Renal cortex interstitium (tissue), 15 donors: ENCODE measurements at places on chromosomes 3 and 15. TPM values are rescaled to one million over a fixed set of nuclear protein-coding genes. Genes with fewer than 3 reads are reported as not detected.

Gene LPP
- 28.6 TPM for polyA plus RNA-seq

DNA sequence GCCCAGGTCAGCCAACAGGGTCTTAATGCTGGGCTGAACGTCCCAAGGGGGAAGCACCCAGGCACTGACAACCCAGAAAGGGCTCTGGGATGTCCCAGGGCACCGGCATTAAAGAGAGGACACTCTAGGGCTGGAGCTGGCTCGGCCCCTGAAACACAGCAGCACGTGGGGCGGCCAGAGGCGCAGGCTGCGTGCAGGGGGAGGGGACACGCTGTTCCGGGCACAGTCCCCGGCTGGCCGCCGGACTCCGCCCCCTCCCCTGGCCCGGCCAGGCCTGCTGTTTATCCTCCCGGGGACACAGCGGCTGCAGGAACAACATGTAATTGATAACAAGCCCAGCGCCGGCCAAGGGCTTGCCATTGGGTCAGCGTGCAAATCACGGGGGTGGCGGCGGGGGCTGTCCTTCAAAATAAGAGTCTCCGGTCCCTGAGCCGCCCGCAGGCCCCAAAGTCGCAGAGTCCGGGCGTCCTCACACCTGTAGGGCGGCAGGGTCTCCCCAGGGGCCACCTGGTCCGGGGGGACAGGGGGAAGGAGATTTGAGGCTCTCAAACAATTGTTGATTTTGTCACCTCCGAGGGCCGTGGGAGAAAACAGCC, 1.3 kb downstream of the KLF15 start:
- DNase-seq: peak; percentile 60

DNA sequence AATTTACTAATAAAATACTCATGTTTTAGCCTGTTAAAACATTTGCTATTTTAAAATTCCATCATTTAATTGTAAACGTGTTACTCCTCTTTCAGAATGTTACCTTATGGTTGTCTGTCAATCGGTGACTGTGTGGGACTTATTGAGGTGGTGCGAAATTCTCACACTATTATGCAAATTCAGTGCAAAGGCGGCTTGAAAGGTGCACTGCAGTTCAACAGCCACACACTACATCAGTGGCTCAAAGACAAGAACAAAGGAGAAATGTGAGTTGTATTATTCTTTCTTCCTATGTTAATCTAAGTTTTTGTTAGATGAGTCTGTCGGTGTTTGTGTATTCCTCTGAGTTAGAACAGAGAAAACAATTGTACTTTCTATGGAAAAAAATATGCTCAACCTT, 21.7 kb downstream of the KCNMB3 start:
- DNase-seq: no peak

GRCh38 chr15:44968475-44968874, 12.0 kb downstream of the TERB2 start:
- no peak for DNase-seq

Gene PRSS50
- polyA plus RNA-seq: 4.8 TPM

GRCh38 chr3:55516392-55517030, 29.4 kb upstream of the WNT5A start:
- DNase-seq: no peak

Gene MFN1
- polyA plus RNA-seq: 56.5 TPM

DNA sequence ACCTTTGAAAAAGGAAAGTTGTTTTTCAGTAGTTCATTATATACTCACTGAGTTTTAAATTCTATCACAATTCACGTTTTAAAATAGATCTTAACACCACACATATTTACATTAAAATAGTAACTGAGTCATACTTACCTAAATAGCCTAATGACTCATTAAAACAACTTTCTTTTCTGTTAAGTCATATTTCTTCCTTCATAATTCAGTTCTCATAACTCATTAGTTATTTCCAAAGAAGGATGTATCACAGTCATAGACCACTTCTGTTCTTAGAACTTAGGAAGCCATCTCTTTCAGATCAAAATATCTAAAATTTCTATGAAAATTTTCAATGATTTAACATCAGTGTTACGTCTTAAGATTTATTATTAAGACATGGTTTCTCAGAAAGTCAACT, 885.9 kb downstream of the FHIT start:
- no peak for DNase-seq

DNA sequence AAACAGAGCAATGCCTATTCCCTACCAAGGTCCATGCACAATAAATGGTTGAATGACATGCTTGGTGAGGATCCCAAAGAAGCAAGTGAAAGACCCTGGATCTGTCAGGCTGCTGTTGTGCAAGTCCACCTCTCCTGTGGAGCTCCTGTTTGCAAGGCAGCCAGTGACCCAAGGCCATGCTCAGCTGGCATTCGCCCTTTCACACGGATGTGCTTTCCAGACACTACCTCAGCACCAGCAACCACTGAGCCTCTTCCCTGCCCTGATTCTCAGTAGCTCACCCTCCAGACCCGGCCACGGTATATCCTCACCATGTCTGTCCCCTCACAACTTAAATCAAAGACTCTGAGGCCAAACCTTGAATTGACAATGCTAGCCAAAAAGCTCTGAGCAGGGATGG, 23.3 kb downstream of the WWTR1 start:
- no peak for DNase-seq

DNA sequence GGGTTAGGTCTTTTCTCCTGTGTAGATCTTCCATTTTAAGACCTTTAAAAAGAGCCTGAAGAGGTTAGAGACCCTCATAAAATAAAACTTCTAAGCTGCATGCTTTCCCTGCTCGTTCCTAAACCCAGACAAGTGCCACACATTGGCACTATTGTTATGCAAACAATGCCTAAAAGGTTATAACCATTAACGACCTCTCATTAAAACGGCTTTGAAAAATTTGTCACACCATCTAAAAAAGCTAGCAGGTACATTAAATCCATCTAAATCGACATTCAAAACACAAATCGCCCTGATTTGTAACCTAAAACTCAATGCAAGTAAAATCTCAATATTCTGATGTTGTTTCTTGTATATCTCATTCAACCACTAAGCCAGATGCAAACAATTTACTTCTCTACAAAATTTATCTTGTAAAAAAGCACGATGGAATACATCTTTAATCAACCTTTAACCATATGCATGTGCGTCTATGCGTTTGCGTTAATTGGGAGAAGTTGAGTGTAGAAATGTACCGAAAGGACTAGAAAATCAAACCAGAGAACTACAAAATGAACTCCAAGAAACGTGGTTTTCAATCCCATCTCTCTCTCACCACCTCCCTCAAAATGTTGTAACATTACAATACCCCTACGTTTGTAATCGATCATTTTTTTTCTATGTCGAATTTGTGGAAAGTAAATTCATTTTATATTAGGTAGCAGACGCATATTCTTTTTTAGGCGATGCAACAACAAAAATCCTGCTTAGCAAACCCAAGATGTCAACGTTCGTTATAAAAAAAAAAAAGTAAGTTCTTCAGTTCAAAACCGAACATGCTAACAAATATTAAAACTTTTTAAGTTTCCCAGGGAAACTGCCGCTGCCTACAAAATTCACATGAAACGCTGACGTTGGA, 1.2 kb downstream of the ALDH1A2 start:
- no peak for DNase-seq

DNA sequence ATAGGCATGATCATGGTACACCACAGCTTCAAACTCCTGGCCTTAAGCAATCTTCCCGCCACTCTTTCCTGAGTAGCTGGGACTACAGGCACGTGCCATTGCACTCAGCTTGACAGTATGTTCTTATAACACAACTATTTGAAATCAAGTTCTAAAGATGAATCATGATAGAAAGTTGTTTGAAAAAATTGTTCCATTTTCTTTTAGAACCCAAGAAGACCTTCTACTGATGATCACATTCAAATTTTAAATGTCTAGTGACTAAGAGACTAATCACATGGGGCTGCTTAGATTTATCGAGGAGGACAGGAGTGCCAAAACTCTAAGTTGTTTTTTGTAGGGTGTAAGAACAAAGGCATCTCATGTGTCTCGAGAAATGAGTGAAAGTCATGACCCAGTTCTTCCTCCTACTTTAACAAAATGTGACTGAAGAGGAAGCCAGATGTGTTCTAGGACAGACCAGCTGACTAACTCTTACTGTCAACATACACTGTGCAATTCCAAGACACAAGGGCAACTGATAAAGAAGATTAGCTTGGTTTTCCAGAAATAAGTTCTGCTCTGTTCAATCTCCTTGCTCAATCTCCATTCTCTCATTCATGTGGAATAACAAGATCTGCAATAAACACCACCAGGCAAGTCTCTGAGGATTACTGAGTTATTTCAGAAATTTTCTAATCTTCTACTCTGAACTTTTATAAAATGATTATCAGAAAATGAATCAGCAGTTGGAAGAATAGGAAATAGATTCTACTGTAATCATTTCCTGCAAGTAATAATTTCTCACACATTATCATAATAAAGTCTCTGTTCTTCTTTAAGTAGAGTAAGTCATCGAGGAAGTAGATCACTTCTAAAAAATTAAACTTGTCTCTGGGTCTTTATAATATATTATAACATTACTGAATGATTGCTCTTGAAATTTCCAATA, 122.6 kb upstream of the CCNL1 start:
- DNase-seq: no peak

Gene COLQ
- polyA plus RNA-seq: 8.9 TPM

GRCh38 chr3:195580744-195581443, 2.8 kb downstream of the APOD start:
- DNase-seq: no peak

GRCh38 chr3:177426878-177427495, 229.7 kb upstream of the TBL1XR1 start:
- no peak for DNase-seq

Gene PLCH1
- polyA plus RNA-seq: 10.1 TPM

- no peak for DNase-seq
These were observed 194.8 kb downstream of the WDR72 start for GRCh38 chr15:53564647-53565046.

- no peak for DNase-seq
These were observed 31.4 kb upstream of the LYZL4 start for GRCh38 chr3:42441791-42442190.

Gene TMCO5A
- polyA plus RNA-seq: not detected

DNA sequence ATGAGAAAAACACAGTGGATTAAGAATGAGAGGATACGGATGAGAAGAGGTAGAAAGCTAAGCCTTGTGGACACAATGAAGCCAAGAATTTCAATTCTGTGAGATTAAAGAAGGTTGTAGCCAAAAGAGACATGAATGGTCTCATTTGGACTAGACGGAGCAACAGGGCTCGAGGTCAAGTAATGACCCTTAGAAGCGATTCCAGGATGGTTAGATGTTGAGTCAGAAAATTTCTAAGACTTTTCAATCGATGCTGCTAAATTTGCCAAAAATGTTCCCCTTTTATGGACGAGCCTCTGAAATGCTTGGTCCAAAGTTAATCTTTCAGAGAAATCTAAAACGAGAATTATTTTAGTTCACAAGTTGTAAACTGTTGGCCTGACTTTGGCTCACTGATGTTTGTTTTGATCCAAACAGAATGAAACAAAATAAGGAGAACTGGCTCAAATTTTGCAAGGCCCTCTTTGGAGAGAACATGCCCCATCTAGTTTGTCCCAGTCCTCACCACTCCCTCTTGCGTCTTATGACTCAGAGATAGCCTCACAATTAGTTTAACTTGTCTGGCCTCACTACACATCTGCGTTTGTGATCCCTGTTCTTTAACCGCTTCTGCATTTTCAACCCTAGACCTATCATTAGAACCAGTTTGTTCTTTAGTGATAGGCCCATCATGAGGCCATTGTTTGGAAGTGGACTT, 235.5 kb downstream of the PDZRN3 start:
- no peak for DNase-seq

GRCh38 chr3:108209579-108209978, 12.6 kb downstream of the IFT57 start:
- no peak for DNase-seq

Gene COMMD4
- polyA plus RNA-seq: 107 TPM

Gene SCAANT1
- polyA plus RNA-seq: 1.1 TPM

DNA sequence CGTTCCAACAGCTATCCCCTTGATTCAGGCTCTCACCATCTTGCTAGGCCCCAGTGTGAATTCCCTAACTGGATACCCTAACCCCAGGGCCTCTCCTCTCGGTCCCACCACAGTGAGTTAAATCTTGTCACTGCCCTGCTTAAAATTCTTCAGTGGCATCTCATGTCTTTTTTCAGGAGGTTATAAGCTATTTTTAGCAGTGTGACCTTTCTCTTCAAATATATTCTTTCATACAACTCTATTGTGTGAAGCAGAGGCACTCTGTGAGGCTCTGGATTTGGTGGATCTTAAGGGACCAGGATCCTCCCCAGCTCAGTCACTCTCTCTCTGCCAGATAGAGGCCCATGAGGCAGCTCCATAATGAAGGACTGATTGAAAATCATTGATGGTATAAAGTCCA, 760.4 kb downstream of the NTRK3 start:
- DNase-seq: no peak

GRCh38 chr3:8278448-8278847, 223.2 kb upstream of the LMCD1 start:
- DNase-seq: no peak

GRCh38 chr15:65777053-65777452, 15.0 kb downstream of the DENND4A start:
- DNase-seq: no peak

DNA sequence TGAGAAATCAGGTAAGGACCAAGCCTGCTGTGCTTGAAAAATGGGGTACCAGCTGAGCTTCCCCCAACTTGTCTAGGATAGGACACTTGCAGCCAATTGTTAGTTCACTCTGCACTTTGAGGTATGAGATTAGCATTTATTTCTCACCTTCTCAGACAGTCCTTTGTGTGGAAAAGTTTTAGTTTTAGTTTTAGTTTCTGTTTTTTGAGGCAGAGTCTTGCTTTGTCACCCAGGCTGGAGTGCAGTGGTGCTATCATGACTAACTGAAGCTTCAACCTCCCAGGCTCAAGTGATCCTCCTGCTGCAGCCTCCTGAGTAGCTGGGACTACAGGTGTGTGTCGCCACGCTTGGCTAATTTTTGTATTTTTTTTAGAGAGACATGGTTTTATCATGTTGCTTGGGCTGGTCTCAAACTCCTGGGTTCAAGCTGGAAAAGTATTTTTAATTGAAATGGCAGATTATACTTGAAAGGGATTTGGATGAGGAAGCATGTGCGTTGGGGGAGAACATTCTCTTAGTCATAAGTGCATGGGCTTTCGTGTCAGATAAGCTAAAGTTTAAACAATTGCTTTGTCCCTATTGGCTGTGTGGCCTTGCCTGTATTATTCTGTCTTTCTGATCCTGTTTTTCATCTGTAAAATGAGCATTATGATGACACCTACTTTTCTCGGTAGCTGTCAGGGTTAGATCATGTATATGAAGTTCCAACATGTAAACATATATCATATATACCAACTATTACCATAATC, 25.2 kb upstream of the CCK start:
- no peak for DNase-seq

DNA sequence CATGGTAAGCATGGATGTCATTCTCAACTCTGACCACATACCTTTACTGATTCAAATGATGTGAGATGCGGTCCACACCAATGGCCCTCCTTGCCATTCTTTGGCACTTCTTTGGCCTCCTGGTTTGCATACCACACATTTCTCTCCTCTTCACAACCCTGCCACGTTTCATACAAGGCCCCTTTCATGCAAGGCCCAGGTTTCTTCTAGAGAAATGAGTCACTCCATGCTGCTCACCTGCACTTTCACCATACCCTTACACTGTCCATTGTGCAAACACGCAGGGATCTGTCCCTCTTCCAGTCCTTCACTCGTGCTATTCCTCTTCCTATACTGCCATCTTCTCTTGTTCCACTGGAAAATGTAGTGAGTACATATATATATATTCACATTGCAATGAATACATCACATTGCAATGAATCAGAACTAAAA, 24.4 kb upstream of the SLC24A5 start:
- DNase-seq: no peak
